ENCODE measurements at places on chromosomes 3 and 15. TPM values are rescaled to one million over a fixed set of nuclear protein-coding genes. Genes with fewer than 3 reads are reported as not detected.

- DNase-seq: peak; percentile 21
Observed at GRCh38 chr3:41199866-41200668, 762 bp downstream of the CTNNB1 start.

DNA sequence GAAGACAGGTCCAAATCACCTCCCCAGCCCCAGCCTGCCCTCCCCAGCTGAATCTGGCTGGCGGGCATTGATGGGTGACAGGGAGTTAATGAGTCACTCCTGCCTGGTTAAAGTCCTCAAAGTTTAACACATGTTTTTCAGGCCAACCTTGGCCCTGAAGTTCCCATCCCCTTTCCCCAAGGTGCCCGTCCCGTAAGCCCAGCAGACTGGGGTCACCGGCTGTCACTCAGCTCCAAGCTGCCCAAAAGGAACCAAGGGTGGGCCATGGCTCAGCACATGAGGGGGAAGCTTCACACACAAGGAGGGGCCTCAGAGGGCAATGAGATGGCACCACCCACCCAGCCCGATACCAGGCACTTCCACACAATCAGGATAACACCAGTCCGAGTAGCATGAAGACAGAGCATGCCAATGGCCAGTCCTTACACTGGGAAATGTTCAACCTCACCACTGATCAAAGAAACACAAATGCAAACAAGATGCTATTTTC is 10.2 kb upstream of the KLF15 start:
- DNase-seq: no peak

DNA sequence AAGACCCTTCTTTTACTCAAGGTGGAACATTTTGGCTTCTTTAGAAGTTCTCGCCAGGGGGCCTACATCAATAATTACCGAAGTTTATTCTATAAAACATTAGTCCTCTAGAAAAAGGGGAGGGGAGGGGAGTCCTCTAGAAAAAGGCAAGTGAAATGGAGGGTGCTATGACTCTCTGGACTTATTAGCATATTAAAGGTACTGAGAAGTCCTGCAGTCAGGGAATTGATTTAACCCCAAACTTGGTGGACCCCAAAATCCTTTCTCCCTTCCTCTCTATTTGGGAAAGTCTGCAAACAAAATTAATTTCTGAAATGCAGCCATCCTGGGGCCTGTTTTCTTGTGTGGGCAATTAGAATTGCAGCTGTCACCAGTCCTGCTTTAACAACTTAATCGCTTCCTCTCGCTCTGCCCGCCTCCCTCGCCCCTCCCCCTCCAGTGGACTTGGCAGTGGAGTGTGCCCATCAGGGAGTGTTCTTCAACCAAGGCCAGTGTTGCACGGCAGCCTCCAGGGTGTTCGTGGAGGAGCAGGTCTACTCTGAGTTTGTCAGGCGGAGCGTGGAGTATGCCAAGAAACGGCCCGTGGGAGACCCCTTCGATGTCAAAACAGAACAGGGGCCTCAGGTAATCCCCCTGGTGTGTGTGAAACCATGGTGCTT is 18.9 kb upstream of the LRRK1 start:
- no peak for DNase-seq

- DNase-seq: no peak
Observed at GRCh38 chr3:106251160-106251892, 382.5 kb upstream of the CBLB start.

DNA sequence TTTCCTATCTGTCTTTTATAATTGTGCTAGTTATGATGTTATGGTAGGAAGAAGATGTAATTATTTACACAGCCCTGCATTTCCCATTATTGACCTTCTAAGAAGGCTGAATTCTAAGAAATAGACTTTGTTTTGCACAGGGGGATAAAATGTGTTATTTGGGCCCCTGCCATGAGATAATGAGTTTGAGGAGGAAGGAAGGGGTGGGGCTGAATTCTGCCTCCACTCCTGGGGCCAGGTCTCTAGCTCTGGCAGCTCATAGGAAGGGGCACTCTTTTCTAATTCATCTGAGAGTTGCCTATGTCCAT is 69.2 kb upstream of the GOLGA8B start:
- no peak for DNase-seq

Gene IL17RC
- total RNA-seq: 22.2 TPM

DNA sequence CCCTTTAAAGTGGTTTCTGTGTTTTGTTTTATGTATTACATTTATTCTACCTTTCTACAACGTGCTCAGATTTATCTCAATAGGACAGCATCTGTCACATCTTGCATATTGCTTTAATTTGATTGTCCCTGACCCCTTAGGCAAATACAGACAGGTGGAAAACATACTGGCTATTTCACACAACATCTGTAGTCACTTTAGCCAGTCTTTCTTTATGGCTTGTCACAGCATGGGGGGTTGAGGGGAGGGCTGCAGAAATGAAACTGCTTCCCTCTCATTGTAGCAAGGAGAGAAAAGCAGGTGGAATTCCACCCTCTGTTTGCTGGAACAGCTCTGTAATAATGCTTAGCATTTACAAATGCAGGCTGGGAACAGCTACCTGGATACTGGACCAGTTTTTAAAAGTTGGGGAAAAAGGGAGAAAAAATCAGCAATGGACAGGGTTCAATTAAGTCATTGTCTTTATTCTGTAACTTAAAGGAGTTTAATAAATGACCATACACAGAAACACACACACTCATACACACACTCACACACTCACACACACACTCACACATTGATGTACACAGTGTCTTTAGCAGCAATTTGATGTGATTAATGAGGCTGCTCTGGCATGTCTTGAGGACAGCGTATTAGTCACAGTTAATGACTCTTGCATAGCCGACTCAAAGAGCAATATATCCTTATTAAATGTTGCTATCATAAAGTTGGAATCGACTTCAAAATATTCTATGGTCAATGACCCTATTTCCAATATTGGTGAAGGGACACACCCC is 283.7 kb upstream of the GBE1 start:
- no peak for DNase-seq

Gene CSNK1G1
- total RNA-seq: 32.5 TPM

DNA sequence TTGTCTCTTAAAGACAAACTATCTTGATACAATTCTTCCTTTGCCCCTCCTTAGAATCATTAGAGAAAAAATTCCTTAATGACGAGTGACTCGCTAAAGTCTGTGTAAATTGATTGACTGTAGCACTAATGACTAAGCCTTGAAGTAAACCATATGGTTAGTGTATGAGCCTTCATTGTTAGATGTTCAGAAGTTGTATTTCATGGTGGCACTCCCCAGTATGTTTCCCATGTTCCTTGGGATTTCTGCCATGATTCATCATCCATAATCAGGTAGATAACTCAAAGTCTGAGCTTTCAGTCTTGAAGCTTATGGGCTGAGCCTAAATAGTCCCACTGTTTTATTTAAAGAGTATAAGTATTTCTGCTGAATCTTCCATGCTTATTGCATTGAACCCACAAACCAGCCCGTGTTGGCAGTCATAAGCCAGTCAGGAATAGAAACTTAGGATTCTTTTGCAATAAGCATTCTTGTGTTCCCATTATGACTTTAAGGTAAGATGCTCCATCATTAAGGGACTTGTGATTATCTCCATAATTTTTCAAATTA is 371.2 kb upstream of the RARB start:
- no peak for DNase-seq

Gene AGBL1
- total RNA-seq: 4.8 TPM

Gene ECE2
- not detected for total RNA-seq

Gene CHRD
- 31.3 TPM for total RNA-seq

Gene GUCA1C
- total RNA-seq: not detected

GRCh38 chr3:12983319-12983718 is 89.9 kb downstream of the IQSEC1 start:
- no peak for DNase-seq

DNA sequence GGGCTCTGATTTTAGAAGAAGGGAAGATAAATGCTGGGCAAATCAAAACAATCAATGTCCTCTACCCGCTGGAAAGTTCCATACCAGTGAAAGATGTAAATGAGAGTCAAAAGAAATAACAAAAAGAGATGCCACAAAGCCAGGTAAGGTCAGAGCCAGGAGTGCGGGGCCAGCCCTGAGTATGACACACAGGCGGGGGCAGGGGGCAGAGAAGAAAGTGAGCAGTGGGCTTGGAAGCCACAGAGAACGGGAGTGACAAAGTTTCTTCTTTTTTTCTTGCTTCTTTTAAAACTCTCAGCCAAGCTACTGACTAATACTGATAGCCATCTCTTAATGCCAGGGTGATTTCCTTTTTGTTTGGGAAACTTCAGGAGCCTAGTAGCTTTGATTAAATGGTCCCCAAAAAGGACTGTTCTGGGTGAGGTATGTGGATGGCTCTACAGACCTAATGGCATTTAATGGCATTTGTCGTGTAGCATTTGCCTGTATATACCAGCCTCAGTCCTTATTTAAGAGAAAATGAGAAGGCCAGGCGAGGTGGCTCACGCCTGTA is 23.1 kb upstream of the TSEN2 start:
- no peak for DNase-seq

Gene TMCO5A
- total RNA-seq: not detected

Gene TBC1D2B
- total RNA-seq: 67.1 TPM

DNA sequence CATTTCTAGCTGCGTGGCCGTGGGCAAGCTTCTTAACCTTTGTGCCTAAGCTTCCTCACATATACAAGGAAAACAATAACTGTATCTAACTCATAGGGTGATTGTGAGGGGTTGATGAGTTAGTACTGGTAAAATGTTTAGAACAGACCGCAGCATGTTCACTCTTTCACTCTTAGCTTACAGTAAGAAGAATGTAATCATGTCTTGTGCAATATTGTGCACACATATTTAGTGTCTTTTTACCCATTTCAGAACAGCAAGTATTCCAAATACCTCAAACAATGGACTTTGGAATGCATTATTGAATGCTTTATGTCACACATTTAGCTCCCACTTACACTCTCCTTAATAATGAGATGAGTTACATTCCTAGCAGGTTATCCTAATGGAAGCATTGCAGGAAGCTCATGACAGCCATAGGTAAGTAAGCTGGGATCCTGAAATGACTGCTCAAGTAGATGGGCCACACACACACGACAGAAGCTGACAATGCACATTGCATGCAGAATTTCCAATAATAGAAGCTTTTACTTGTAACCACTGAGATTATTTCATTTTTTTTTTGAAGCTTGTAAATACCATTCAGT is 468.9 kb upstream of the WNT5A start:
- no peak for DNase-seq

- peak; percentile 7 for DNase-seq
Observed at GRCh38 chr3:192482809-192483208, 244.5 kb downstream of the FGF12 start.

DNA sequence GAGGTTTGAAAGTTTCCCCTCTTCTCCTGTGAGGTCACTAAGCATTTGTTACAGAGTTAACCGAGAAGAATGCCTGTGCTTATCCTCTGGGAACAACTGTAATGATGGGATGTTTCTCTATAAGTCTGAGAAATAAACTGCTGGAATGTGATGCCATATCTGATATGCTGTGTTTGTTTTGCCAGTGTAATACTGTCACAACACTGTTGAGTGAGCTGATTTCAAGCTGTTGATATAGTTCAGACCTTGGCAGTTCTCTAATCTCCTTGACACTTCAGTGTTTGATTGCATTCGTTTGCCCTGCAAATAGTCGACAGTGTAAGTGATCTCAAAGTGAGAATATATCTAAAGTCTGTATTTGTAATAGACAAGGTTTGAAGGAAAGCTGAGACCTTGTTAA is 73.3 kb downstream of the PTPRG start:
- peak; percentile 4 for DNase-seq

DNA sequence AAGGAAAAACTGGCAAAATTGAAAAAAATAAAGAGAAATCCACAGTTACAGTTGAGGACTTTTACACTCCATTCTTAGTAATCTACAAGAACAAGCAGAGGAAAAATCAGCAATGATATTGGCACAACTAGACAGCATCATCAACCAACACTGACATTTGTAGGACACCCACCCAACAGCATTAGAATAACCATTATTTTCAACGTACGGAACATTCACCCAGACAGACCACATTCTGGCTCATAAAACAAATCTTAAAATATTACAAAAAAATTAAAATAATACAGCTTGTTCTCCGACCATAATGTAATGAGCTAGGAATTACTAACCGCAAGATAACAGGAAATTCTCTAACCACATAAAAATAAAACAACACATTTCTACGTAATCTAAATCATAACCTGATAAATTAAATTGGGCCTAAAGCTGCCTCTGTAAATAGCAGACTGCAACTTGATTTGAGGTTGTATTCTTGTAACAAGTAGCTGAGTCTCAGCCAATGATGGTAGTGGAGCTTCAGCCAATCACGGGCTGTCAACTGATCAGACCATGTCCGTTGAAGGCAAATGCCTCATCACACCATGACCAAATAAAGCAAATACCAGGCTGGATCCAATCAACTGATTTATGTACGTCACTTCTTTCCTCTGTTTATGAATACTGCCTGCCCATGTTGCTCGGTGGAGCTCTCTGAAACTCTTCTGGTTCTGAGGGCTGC is 9.2 kb downstream of the PLSCR4 start:
- no peak for DNase-seq

DNA sequence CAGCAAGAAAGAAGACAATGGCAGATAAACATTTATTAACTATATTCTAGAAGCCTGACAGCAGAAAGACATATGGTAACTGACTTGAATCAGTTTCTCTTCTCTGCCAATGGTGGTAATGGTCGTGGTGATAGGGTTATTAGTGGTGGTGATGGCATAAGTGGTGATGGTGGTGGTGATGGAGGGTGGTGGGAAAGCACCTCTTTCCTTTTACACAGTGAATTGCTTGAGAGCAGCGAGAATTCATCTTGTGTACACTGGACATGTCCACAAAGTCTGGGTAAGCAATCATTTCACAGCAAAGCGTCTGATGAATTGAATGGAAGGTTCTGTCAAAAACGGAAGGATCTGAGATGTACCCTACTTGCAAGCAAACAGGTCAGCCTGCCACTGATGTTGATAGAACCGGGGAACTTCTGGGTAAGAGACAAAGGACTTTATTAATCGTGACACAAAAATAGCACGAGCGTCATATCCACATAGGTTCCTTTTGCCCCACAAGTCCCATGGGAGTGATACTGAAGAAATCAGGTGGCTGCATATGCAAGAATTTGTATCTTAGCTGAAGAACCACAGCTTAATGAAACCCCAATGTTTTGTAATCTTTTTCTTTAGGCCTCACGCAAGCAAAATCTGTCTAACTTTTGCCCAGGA is 23.5 kb upstream of the TBC1D5 start:
- DNase-seq: no peak
